ENCODE measurements at places on chromosomes 1 and 21.

DNA sequence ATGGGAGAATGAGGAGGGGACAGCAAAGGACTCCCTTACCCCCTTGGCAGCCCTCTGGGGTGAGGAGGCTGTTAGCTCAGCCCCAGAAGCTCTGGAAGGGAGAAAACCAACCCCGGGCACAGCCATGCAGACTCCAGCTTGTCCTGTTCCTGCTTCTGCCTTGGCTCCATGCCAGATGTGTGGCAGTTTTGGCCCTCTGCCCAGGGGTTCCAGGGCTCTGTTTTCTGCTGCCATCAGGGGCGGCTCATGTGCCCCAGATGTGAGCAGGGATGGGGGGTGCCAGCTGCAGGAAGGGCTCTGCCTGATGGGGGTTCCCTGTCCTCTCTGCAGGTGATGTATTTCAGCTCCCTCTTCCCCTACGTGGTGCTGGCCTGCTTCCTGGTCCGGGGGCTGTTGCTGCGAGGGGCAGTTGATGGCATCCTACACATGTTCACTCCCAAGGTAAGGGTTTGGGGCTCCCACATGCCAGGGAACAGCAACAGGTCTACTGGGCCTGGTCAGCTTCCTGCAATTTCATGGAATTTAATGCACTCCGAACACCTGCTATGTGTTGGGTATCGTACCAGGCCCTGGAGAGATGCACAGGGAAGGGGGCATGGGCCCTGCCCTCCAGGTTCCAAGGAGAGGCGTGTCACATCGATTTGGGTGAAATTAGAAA, 26.1 kb downstream of the SLC6A17 start:
- DNase-seq = no peak

- no peak for DNase-seq
These were observed 20.1 kb upstream of the COL16A1 start for GRCh38 chr1:31723828-31724359.

DNA sequence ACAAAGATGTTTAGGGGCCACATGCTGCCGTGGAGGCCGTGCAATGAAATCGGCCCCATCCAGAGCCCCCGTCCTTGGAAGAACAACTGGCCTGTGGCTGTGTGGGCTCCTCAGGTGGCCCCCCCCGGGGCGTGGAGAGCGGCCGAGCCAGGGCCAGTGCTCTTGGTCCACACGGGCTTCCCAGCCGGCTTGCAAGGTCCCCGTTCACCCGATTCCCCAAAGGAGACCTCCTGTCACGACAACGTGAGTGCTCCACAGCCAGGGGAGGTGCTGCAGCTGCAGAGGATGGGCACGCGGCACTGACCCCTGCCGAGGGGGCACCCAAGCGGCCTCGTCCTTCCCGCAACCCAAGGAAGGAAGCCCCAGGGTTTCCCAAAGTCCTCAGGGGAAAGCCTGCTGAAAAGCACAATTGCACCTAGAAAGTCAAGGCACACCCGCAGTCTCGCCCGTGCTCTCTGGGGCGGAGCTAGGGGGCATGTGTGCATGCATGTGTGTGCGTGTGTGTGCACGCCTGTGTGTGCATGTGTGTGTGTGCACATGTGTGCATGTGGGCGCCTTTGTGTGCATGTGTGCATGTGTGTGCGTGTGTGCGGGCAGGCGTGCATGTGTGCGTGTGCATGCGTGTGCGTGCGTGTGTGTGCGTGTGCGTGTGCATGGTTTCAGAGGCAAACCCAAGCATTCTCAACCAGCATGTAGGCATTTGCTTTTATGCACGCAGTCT, 48.2 kb downstream of the SLX9 start:
- DNase-seq = no peak

DNA sequence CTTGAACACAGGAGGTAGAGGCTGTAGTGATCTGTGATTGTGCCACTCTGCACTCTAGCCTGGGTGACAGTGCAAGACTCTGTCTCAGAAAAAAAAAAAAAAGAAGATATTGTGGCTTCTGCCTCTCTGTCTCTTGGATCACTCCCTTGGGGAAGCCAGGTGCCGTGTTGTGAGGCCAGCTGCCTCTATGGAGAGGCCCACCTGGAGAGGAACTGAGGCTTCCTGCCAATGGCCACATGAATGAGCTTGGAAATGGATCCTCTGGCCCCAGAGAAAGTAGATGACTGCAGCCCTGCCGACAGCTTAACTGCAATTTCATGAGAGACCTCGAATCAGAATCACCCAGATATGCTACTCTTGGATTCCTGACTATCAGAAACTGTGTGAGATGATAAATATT, 19.7 kb upstream of the AK2 start:
- no peak for DNase-seq

DNA sequence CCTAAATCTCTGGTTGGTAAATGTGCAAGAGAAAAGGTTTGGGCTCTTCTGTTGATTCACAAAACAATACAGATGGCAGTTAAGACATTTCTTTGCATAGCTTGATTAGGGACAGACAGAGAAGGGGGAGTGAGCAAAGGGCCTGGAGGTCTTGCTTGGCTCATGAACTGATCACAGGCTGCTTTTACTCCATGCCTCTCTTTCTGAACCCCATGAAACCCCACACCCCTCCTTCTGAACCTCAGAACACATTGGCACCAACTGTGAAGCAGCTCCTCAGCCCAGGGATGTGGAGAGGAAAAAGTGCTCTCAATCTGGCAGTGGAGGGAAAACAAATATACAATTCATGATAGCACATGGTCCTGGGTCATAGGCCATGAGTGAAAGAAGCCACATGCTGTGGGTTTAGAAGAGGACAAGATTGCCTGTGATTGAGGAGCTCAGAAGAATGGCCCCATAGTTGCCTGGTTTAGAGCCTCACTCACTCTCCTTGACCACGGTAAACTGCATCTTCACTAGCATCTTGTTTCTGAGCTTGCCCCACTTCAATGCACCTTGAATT, 111.6 kb upstream of the GADD45A start:
- DNase-seq = no peak

- no peak for DNase-seq
These were observed 8.3 kb downstream of the VSIG8 start for GRCh38 chr1:159854116-159854692.

- no peak for DNase-seq
These were observed 22.2 kb upstream of the CTTNBP2NL start for GRCh38 chr1:112373806-112374205.

DNA sequence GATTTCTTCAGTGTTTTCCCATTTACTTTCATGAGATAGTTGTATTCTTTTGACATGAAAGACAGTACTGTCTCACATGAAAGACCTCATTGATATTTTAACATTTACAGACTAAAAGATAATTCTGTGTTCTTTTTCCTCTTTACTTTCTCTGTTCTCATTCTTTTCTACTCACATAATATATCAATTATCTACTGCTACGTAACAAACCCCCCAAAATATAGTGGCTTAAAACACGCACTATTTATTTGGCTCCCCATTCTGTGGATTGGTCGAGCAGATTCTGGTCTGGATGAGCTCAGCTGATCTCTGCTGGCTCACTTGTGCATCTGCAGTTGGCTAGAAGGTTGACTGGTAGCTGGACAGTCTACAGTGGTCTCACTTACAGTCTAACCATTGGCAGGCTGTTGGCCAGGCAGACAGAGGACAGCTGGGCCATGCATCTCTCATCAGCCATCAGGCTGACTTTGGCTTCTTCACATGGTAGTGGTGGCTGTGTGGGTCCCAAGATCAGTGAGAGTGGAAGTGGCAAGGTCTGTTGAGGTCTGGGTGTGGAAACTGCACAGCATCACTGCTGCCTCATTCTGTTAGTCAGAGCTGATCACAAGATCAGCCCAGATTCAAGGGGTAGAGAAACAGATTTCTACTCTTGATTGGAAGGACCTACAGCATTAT, 63.2 kb downstream of the MPZL1 start:
- DNase-seq = no peak

- DNase-seq = no peak
These were observed 231.7 kb downstream of the PAPPA2 start for GRCh38 chr1:176694713-176695112.

DNA sequence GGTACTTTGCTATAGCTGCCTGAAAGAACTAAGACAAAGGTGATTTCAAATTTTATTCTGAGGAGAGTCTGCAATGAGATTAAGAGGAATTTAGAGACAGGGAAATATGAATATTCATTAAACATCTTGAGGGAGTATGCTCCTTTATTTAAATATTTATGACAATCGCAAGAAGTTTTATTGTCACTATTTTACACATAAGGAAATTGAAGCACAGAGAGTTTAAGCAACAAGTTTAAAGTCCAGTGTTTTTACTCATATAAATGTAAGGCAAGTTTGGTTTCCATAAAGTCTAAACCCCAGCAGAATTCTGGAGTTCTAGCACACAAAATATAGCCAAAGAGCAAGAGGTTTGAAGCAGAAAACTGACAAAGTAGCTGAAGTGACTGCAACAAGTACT, 49.3 kb upstream of the SAMSN1 start:
- DNase-seq = no peak

GRCh38 chr1:218837051-218837450, 336.6 kb upstream of the LYPLAL1 start:
- DNase-seq = no peak

- no peak for DNase-seq
These were observed 56.6 kb downstream of the EDEM3 start for GRCh38 chr1:184698016-184698415.

GRCh38 chr1:41745022-41745421, 173.7 kb downstream of the HIVEP3 start:
- no peak for DNase-seq

DNA sequence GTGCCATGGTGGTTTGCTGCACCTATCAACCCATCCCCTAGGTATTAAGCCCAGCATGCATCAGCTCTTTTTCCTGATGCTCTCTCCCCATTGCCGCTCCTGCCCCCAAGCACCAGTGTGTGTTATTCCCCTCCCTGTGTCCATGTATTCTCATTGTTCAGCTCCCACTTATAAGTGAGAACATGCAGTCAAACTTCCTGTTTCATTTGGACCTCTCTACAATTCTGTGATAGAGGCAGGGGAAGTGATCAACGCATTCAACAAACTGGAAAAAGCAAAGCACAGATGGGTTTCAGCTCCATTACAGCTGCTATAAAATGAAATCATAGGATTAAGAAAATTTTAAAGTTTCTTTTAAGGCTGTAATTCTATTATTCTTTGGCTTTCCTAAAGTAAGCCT, 23.3 kb upstream of the CD55 start:
- DNase-seq = no peak

- no peak for DNase-seq
These were observed 88.1 kb upstream of the HIVEP3 start for GRCh38 chr1:42006836-42007235.

GRCh38 chr1:55716610-55717009, 501.4 kb upstream of the USP24 start:
- DNase-seq = no peak

GRCh38 chr1:71918630-71919029, 363.7 kb downstream of the NEGR1 start:
- no peak for DNase-seq

GRCh38 chr1:150207281-150207971, 28.5 kb downstream of the ANP32E start:
- no peak for DNase-seq

DNA sequence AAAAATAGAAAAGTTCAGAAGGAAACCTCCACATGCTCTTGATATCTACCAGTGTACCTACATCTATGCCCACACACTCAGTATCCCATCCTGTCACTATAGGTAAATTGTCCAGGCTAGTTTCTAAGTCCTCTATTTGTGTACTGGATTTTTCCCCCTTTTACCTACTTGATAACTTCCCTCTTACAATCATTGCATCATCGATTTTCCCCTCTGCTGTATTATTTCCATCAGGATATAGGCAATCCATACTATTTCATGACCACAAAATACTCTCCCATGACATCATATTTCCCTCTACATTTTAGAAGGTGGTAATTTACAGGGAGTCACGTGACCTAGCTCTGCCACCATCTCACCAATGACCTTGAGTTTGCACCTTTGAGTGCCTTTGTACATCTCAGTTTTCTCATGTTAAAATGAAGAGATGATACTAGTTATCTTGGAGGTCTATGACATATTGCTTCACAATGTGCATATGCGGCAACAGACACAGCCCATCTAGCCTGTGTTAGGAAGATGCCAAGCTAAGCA, 88.2 kb downstream of the GDAP2 start:
- no peak for DNase-seq

DNA sequence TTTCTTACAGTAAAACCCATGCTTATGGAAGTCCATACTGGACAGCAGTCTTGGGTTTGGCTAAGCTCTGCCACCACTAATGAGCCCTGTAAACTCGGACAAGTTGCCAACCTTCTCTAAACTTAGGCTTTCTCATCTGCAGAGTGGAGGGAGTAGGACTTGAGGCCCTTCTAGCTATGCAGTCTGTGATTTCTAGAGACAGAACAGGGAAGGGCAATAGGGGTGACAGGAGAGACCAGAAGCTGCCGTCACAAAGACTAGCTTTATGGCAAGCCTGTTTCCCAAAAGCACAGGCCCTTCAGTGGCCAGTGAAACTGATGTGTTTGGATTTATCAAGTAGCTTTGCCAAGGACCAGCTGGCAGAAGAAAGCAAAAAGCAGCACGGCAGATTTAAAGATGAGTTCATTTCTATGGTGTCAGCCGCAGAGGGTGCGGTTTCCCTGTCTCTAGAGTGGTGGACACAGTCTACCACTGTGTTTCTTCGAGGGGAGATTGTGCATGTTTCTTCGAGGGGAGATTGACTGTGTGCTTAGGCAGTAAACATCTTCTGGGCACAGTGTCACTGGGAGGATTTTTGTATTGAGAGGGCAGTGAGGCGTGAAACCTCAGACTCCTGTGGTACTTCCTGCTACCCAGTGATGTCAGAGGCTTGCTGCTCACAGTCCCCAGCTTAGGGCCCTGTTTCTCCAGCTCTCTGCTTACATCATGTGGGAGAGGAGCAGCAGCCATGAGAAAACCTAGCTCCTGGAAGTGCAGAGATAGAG, 119.0 kb downstream of the ROR1 start:
- DNase-seq = no peak

GRCh38 chr21:28063241-28064216, 929.1 kb downstream of the LTN1 start:
- no peak for DNase-seq

DNA sequence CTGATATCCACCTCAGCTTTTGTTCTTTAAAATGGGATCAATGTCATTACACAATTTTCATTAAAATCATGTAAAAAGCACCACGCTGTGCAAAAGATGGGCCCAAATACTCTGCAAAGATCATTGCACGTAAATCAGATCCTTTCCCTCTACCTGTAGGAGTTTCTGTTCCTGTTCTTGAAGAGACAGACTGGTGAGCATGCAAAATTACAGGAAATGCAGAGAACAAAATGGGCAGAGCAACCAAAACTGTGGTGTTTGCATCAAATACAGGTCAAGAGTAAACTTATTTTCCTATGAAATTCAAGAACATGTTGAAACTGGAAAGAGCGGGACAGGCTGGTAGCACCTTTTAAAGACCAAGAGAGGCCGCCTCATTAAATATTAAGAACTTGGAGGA, 294.9 kb upstream of the ADGRL2 start:
- no peak for DNase-seq
